ENCODE measurements at places on chromosomes 3 and 15. TPM values are rescaled to one million over a fixed set of nuclear protein-coding genes. Genes with fewer than 3 reads are reported as not detected.

GRCh38 chr3:73107215-73107614, 45.8 kb downstream of the EBLN2 start:
- DNase-seq: no peak

- DNase-seq: no peak
Measured at GRCh38 chr15:51714911-51715310, 22.5 kb downstream of the LYSMD2 start.

DNA sequence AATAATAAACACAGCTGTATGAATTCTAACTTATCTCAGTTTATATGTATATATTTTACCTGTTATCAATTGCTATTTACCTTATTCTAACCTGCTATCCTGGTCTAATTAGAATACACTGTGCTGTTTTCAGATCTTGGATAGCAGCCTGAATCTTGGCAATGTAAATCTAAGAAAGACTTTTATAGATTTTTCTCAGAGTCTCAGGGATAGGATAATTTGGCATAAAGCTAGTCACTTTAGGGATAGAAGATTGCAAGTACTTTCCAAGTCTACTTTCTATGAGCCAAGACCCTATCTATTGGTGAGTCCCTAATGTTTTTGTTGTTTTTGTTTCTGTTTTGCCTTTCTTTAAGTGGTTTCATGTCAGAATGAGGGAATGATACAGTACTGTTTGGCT, 695.7 kb downstream of the NAALADL2 start:
- DNase-seq: no peak

- DNase-seq: no peak
Measured at GRCh38 chr15:80837006-80837405, 57.8 kb downstream of the CEMIP start.

DNA sequence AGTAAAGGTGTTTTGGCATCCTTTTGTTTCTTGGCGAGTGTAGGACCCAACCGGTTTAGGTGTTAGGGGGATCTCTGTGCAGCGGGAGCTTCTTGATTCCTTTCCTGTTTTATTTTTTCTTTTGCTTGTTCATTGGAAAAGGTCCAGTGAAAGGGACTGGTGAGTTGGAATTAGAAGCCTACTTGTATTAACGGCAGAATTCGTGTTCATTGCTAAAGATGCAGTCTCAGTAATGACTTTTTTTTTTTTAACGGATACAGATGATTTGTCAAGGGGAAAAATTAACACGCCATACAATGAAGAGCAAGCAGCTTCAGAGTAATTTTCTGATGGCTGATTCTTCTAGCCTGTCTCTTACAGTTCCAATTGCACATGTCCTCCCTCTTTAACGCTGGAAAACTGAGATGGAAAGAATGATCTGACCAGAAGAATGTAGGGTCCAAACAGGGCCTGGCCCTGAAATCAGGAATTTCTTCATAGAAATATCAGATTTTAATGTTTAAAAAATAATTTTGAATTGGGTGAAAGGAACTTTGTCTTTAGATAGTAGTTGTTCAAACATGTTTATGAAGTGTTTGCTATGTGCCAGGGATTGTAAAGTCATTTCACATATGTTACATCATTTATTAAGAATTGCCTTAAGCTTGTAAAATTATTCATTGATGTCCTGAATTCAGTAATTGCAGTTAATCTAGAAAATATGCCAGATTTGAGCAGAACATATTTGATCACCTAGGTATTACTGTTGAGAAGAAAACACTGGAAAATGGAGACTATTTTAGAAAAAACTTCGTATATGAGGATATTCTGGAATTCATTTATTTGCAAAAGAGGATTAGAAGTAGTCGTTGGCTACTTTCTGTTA, 1.4 kb downstream of the MAPK6 start:
- no peak for DNase-seq

Gene CILP
- total RNA-seq: 14.6 TPM

Gene AMIGO3
- total RNA-seq: 3.6 TPM

Gene ESYT3
- total RNA-seq: 59.5 TPM

Gene SELENOS
- total RNA-seq: 64.9 TPM

GRCh38 chr3:184457329-184457728, 77.5 kb downstream of the CHRD start:
- DNase-seq: no peak

DNA sequence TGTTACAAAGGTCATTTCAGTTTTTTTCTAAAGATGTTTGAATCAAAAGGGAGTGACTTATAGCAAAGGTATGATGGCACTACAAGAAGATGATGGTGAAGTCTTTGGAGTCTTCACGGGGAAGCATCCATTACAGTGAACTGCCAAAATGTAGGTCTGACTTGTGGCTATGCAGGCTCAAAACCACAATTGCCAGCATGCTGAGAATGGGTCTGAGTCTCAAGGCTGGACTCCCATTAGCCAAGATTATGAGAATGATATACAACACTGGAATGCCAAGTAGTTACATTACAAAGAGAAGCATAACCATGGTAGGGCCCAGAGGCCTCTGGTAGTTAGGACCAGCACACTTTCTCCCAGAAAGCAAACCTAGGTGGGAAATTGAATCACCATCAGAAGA, 194.2 kb downstream of the MTHFS start:
- DNase-seq: no peak

GRCh38 chr15:29103824-29104565, 165.6 kb downstream of the NSMCE3 start:
- no peak for DNase-seq

Gene PLAAT1
- total RNA-seq: not detected
